ENCODE measurements at places on chromosomes 12 and 14. TPM values are rescaled to one million over a fixed set of nuclear protein-coding genes. Genes with fewer than 3 reads are reported as not detected.

FBRSL1 gene
- 37.8 TPM for polyA plus RNA-seq

TXNRD1 gene
- 108 TPM for polyA plus RNA-seq

GLI1 gene
- polyA plus RNA-seq = 4.8 TPM

DNA sequence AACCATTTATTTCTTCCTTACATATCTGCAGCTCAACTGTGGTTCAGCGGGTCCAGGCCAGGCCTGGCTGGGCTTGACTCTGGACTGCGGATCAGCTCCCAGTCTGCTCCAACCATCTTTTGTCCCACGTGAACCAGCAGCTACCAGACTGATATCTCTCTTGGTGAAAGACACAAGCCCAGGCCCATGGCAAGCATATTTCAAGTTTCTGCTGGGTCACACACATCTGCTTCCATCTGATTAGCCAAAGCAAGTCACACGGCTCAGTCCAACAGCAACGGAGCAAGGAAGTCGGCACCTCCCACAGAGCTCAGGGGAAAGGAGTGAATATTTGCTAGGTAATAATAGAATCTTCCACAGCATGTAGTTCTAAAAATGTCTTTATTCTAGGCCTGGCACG is 24.7 kb upstream of the MARK3 start:
- DNase-seq = no peak

KRT78 gene
- not detected for polyA plus RNA-seq
